ENCODE measurements at places on chromosomes 7 and 10.

DNA sequence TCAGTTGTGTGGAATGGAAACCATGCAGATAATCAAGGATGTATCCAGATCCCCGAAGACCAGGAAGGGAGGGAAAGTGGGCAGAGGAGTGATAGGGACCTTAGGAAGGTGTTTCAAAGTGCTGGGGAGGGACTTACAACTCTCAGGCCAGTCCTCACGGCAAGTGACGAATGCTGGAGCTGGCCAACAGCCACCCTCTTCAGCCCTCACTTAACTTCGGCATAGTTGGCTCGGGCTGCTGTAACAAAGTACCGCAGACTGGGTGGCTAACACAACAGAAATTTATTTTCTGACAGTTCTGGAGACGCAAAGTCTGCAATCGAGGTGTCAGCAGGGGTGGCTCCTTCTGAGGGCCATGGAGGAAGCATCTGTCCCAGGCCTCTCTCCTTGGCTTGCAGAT is 265.9 kb upstream of the YAE1 start:
- no peak for DNase-seq

DNA sequence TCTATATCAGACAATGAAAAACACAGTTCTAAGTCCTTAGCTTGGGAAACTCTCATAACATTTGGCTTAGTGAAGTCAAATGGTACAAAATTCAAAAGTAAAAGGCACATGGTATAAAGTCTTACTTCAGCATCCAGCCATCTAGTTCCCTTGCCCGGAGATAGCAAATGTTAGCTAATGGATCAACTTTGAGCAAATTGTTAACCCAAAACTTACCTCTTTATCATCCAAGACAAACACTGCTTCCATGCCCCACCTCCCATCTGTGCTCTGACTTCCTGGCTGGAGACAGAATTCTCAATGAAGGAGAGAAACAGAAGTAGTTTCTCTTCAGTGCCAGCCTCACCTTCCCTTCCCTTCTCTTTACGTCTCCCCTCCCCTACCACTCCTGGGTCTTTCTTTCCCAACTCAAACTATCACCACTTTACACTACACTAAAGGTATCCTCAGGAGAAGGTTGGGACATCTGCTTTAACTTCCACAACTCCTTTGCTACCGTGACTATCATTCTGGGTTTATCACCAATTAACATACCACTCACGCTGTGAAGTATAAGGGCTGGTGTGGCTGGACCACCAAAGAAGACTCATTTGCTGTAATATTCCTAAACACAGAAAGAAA is 21.2 kb upstream of the ZNRF2 start:
- no peak for DNase-seq

- no peak for DNase-seq
These were observed 157.4 kb downstream of the ST7 start for GRCh38 chr7:117110480-117111315.

DNA sequence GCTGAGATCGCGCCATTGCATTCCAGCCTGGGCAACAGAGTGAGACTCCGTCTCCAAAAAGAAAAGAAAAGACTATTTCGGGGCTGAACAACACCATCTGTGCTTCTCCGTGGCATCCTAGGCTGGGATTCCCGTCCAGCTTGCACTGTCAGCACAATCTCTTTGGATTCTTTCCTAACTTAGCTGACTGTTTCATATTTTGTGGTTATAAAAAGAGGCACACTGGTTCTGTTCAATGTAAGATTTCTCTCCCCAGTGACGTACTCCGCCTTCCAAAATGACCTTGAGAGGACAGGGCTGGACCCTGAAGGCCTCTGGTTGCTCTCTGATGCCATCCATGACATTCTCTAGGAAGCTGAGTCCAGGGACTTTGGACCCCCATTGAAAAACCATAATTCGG is 8.8 kb downstream of the ZNHIT1 start:
- peak; percentile 22 for DNase-seq

- peak; percentile 21 for DNase-seq
These were observed 50.0 kb downstream of the PRPF18 start for GRCh38 chr10:13636776-13637175.

DNA sequence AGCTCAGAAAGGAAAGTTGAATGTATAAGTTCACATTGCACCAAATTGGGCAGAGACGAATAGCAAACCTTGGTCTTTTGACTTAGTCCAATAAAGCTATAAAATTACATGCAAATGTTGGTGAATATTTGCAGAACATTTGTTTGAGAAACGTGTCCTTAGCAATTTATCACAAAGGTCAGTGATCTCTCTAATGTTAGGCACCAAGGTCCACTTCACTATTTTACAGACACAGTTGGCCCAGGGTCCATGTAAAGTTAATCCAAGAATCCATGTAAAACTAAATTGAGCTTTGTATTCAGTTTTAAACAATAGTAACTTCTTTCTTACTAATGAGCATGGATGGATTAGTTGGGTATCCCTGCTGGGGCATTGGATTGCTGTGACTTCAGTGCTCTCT is 617.7 kb downstream of the NRG3 start:
- no peak for DNase-seq

- DNase-seq, result peak; percentile 2
These were observed 152.7 kb upstream of the SHH start for GRCh38 chr7:155965010-155965409.

DNA sequence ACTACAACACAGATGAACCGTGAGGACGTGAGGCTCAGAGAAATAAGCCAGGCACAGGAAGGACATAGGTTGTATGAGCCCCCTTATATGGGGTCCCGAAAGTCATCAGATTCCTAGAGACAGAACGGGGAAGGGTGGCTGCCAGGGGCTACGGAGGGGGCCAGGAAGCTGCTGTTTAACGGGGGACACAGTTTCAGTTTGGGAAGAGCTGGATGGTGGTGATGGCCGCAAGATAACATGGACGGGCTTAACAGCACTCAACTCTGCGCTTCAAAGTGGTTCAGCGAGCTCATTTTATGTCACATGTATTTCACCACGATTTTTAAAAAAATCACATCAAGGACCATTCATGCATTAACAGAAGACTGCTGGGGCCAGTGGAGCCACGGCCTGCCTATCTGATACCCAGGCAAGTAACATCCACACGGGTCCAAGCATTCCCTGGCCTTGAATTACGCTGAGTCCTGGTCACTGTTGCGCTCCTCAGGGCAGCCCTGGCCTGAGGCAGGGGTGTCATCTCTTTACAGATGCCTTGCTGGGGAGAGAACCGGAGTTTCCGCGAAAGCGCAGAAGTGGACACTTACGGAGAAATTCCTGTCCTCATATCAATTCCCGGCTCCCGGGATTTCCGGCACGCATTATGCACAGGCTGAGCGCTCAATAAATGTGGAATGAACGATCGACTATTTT is 1.5 kb downstream of the CARD11 start:
- no peak for DNase-seq

Measured in fibroblast of mammary gland (primary cell).